Activated CD8-positive, alpha-beta memory T cell treated with anti-CD3 and anti-CD28 coated beads, Interleukin-2, amount 10 ng/mL, durations not matched to agents 7 days and 5 days (primary cell): ENCODE measurements at places on chromosomes 7 and 10.

GRCh38 chr10:121015916-121016315 lies 164.8 kb downstream of the WDR11 start:
- DNase-seq, result no peak

DNA sequence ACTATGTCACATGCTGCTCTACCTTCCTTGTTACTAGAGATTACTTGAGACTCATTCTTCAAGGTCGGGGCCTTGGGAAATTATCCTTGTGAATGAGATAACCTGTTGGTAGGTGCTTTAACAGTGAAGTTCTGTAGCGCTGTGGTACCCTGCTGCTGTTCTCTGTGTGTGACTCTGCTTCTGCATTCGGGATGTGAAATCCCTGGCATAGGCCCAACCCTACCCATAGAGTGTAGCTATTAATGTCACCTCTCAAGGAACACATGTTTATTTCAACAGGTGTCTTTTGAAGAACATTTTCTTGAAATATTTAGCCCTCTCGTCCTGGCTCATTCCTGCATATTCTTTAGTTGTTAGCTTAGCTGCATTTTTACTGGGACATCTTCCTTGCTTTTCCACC lies 41.8 kb upstream of the TMEM236 start:
- DNase-seq, result no peak

GRCh38 chr10:79165070-79165778 lies 96.5 kb downstream of the ZMIZ1 start:
- DNase-seq, result no peak

- DNase-seq, result no peak
Measured at GRCh38 chr10:100157156-100157555, 28.7 kb downstream of the ERLIN1 start.

GRCh38 chr10:91741356-91741755 lies 56.9 kb upstream of the TNKS2 start:
- no peak for DNase-seq

DNA sequence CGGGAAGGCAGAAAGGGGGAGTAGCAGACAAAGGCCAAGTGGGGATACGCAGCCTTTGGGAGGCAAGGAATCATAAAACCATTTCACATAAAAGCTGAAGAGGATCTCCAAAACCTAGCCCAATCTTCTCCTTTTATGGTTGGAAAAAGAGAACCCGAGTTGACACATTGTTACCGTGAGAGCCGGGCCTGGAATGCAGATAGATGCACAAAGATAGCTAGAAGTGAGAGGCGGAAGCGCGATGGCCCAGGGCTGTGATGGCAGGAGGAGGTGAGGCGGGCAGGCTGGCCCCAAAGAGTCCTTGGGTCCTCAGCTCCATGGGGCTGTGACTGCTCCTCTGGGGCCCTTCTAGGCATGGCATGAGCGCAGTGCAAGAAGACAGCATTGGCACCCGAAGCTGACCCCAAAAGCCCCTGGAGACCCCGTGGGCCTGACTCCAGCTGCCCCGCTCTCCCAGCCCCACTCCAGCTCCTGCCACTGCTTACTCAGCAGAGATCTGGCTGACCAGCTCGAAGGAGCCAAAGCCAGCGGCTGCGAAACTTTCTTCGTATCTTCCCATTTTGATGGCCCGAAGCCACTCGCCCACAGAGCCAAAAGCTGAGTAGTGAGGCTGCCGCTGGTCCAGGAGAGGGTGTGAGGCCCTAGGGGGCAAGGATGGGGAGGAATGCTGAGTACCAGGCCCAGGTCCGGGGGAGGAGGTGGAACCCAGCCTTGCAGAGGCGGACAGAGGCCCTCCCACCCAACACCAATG lies 22.5 kb downstream of the EPHB4 start:
- DNase-seq, result no peak

DNA sequence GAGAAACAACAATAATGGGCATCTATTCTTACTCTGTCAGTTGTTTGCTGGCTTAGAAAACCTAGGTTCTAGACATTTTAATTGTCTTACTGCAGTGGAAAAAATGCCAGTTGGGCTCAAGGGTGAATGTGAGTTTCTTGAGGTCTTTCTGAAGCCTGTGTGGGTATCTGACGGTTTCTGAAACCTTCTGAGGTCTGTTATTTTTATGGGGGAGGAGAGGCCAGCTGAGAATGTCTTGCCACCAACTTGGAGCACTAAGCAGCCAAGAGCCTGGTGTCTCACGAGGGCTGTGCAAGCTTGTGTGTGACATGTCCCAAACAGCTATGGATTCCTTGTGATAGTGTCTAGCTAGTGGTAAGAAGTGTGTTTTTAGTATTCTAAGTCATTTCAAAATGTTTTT lies 24.2 kb upstream of the DDC start:
- DNase-seq, result no peak

DNA sequence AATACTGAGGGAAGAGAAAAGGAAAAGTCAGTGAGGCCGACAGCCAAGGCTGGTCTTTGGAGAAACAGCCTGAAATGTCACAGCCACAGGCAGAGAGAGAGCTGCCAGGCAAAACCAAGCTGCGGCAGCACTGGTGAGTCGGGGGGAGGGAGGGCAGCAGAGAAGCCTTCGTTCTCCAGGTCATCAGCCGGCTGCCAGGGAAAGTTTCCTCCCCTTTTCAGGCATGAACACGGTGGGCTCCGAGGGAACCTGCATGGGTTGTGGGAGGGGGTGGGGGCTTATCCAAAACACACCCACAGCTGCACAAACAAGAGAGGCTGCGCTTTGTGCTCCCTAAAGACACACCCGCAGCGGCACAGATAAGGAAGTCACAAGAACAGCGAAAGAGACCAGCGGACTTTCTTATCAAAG lies 62.3 kb upstream of the NKX6-2 start:
- no peak for DNase-seq
